ENCODE measurements at places on chromosomes 7 and 10. TPM values are rescaled to one million over a fixed set of nuclear protein-coding genes. Genes with fewer than 3 reads are reported as not detected.

GRCh38 chr10:72201293-72201692, 14.5 kb upstream of the ANAPC16 start:
- no peaks in the 10 kb centered on the region for H3K4me1 ChIP-seq
- H3K4me3 ChIP-seq = no peak overlapping the region
- no peaks in the 10 kb centered on the region for H3K27me3 ChIP-seq
- H3K36me3 ChIP-seq = no peaks in the 10 kb centered on the region
- no peak for DNase-seq
- H3K27ac ChIP-seq = no peak overlapping the region

DNA sequence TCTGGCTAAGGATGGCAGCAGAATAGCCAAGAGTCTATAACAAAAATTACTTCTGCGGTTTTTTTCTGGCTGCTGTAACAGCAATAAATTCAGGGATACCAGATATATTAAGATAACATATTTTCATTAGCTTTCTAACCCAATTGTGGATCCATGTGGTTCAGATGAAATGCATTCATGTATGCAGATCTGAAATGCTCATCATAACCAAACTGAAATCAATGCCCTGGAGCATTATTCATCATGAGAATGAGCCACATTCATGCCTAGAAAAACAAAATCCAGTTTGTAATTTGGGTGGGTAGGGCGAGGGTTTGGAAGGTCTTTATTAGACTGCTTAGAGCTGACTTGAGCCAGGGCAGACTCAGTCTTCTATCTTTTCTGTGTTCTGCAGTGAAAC, 69.8 kb upstream of the SEMA3A start:
- H3K4me1 ChIP-seq = no peaks in the 10 kb centered on the region
- H3K4me3 ChIP-seq = no peak overlapping the region
- no peak for DNase-seq
- H3K27ac ChIP-seq = no peak overlapping the region
- no peaks in the 10 kb centered on the region for H3K36me3 ChIP-seq
- H3K27me3 ChIP-seq = no peaks in the 10 kb centered on the region

DNA sequence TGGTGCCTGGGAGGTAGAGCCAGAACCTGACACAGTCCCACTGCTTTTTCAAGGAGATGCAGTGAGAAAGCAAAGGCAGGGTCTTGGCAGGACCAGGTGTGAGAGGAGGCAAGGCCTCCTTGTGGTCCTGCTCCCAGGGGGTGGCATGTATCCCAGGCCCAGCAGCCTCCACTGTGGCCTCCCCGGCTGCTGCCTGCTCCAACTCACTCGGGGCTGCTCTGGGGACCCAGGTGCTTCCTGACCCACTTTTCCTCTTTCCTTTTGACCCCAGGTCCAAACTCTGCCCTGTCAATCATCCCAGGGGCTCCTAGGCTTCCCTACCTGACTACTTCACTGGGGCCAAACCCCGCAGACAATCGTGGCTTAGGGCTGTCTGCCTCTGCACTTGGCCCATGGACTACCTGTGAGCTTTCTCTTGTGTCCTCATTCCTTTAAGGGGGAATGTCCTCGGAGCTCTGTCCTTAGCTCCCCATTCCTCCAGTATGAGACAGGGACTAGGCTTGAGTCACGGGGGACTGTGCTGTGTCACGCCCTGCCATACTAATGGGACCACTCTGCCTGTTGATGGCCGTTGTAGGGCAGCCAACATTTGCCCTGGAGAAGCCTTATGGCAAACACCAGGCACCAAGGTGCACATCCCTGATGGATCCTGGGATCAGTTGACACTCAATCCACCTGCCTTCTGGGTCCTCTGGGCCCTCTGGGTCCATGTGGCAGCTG, 1.1 kb upstream of the AEBP1 start:
- DNase-seq = no peak
- H3K4me3 ChIP-seq = no peak overlapping the region
- no peaks in the 10 kb centered on the region for H3K27me3 ChIP-seq
- H3K27ac ChIP-seq = peak overlapping the region; percentile 25
- H3K36me3 ChIP-seq = no peaks in the 10 kb centered on the region
- H3K4me1 ChIP-seq = peaks cover 28% of the 10 kb centered on the region

DNA sequence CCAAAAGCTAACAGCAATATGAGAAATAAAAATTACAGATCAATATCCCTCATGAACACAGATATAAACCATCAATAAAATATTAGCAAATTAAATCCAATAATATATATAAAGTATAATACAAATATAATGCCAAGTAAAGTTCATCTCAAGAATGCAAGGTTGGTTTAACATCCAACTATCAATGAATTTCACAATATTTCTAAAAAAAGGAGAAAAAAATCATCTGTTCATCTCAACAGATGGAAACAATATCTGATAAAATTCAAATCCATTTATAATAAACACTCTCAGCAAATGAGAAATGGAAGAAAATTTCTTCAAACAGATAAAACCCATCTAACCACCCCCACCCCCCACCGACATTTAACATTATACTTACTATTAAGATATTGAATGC, 86.9 kb downstream of the SIRT1 start:
- DNase-seq = no peak
- no peak overlapping the region for H3K27ac ChIP-seq
- H3K27me3 ChIP-seq = no peaks in the 10 kb centered on the region
- H3K4me1 ChIP-seq = no peaks in the 10 kb centered on the region
- H3K4me3 ChIP-seq = no peak overlapping the region
- H3K36me3 ChIP-seq = peaks cover 82% of the 10 kb centered on the region

DNA sequence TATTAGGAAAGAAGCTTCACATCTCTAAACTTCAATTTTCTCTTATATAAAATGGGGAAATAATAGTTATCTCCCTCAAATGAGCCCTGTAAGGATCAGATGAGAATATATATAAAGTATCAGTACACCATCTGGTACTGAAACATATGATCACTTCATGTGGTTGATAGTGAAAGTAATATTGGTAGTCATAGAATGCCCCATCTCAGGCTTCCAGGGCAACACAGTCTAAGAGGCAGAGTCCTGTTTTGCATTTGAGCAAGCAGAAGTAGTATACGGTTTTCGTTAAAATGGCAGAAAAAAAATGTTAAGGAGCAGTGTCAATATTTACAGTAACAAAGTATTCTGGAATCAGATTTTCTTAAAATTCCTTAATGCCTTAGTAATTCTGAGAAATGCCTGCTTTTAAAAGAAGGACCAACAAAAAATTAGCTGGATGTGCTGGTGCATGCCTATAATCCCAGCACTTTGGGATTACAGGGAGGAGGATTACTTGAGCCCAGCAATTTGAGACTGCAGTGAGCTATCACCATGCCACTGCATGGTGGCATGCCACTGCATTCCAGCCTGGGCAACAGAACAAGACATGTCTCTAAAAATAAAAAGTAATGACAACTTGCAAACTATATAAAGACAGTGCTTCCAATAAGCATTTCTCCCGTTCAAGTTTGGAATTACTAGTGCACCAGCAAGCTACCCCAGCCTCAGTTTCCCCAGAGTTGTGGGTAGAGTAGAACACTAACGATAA, 19.8 kb downstream of the KBTBD2 start:
- no peaks in the 10 kb centered on the region for H3K27me3 ChIP-seq
- no peak for DNase-seq
- no peak overlapping the region for H3K4me3 ChIP-seq
- H3K27ac ChIP-seq = no peak overlapping the region
- peaks cover 5% of the 10 kb centered on the region for H3K4me1 ChIP-seq

DNA sequence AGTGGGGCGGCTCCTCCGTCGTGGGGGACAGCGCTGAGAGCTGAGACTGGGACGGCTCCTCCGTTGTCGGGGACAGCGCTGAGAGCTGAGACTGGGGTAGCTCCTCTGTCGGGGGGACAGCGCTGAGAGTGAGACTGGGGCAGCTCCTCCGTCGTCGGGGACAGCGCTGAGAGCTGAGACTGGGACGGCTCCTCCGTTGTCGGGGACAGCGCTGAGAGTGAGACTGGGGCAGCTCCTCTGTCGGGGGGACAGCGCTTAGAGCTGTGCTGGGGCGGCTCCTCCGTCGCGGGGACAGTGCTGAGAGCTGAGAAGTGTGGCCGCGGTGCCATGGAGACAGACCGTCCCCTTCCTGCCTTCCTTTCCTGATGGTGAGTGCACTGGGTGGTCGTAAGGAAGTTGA, 136.4 kb downstream of the DYNC2I1 start:
- no peak overlapping the region for H3K27ac ChIP-seq
- H3K4me3 ChIP-seq = no peak overlapping the region
- no peak for DNase-seq
- H3K4me1 ChIP-seq = no peaks in the 10 kb centered on the region

Gene FGL2
- 190 TPM for total RNA-seq

Gene SLC13A1
- not detected for total RNA-seq

Data from tibial nerve (tissue), 4 donors.